ENCODE measurements at places on chromosomes 5 and 9. TPM values are rescaled to one million over a fixed set of nuclear protein-coding genes. Genes with fewer than 3 reads are reported as not detected.

DNA sequence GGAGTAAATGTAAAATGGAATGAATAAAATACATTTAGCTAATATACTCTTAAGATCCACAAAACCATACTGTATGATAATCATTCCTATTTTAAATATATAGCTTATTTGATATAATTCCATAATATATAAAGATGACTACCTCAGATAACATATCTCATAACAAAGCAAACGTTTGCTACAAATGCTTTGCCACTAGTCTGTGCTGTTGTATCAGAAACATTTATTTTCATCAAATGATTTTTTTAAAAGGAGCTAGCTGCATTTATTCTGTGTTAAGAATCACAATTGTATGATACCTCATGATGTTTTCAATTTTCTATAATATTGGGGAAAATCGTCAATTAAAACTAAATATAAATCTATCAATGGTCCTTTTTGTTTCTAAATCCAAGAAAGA is 567.2 kb downstream of the PTPRD start:
- DNase-seq = peak; percentile 6

GRCh38 chr9:121360601-121361374 is 9.3 kb downstream of the STOM start:
- DNase-seq = no peak

DNA sequence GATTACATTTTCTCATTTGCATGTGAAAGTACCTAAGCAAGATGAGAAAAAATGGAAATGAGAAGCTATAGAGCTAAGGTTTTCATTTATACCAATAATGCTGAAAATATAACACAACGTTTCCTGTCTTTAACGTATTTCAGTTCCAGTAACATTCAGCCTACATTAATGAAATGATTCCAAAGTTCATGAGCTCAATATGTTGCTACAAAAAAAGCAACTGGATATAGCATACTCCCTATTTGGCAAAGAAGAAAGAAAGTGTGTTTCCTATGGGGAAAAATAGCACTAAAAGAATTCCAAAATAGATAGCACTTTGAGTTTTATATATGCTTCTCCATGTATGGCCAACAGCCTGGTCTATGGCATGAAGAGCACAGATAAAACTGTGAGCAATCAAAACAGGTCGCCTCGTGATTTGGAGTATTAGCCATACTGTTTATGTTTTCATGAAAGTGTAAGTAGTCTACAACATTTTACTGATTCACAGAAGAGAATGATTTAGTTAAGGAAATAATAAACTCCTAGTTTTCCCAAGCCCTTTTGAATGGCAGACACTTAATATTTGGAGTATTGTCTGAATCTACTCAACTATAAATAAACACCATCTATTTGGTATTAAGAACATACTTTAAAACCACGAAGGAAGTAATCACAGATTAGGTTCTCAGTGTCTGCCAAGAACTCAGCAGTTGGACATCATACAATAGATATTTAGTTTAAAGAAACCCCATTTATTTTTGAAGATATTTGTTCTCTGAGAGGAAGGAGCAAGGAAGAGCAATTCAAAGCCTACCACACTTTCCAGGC is 258.7 kb upstream of the RASA1 start:
- DNase-seq = no peak

DNA sequence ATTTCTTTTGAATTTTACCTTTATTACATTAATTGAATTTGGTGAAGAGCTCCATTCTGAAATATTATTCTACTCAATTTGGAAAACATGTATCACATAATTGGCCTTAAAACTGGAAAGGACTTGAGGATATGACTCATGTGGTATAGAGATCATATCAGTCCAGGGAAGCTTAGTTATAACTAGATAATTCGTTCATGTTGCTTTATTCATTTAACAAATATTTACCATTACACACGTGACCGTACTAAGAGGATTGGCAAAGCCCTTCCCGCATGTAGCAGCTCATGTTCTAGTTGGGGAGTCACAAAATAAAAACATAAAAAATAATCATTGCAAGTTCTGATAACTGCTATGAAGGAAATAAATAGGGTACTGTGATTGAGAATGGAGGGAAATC is 1816.5 kb downstream of the MAT2B start:
- DNase-seq = no peak

- DNase-seq = no peak
Measured at GRCh38 chr5:108531367-108532128, 149.7 kb upstream of the FBXL17 start.

GRCh38 chr5:59254055-59254687 is 639.4 kb downstream of the PDE4D start:
- no peak for DNase-seq

GRCh38 chr5:1167361-1167727 is 34.1 kb upstream of the SLC6A19 start:
- no peak for DNase-seq

DNA sequence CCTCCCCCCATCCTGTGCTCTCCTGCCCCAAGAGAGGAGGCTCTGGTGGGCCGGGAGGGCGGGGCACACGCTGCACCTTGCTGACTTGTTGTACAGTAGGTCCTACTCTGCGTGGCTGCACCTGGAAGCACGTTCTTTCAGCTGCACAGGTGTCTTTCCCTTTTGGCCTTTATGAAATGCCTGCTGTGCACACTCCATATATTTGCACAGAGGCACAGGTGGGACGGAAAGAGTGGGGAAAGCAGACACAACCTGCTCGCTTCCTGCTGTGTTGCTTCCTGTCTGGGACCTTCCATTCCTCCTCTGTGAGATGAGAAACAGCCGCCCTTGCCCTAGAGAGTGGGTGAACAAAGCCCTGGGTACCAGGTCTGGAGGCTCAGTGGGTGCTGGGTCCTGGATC is 4.8 kb downstream of the USP20 start:
- DNase-seq = no peak

DNA sequence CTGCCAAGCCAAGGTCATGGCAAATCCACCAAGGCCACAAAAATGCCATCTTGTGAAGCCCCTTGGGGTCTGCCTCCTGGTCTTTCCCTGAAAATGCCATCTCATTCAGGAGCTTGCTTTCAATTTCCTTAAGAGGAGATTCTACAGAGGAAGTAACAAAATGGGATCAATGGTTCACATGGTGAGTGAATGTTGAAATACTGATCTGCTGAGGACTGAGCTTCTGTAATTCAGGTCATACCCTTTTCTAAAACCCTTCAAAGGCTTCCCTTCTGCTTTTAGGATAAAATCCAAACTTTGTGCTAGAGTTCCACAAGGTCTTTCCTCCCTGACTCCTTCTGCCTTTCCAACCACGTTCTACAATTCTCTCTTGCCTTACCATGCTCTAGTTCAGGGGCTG is 24.7 kb upstream of the NR3C1 start:
- no peak for DNase-seq

DNA sequence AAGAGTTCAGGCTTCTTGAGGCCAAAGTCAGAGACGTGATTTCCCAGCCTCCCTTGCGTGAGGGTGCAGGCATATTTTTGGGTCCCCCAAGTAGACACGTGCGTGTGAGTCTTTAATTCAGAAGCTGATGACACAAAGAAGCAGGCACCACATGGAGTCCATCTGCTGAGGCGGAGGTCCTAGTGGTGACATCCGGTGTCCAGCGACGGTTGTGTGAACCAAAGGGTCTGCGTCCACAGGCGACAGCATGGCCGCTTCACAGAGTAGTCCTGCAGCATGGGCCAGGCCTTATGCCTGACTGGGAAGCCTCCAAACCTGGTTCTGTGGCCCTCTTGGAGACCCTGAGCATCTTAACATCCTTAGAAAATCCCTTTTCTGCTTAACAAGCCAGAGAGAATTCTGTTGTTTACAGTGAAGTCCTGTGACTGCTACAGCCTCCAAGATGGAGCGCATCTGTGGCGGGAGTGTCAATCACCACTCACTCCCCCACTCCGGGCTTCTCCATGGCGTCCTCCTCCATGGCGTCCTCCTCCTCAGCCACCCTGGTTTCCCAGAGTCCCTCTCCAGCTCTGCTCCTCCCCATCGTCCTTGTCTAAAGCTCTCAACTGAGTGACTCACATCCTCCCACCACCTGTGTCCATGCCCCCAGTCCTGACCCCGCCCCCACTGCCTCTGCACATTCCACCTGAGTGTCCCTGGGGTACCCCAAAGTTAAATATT is 133.8 kb downstream of the PAX5 start:
- no peak for DNase-seq

GRCh38 chr5:25418319-25418859 is 773.6 kb upstream of the CDH10 start:
- DNase-seq = no peak

DNA sequence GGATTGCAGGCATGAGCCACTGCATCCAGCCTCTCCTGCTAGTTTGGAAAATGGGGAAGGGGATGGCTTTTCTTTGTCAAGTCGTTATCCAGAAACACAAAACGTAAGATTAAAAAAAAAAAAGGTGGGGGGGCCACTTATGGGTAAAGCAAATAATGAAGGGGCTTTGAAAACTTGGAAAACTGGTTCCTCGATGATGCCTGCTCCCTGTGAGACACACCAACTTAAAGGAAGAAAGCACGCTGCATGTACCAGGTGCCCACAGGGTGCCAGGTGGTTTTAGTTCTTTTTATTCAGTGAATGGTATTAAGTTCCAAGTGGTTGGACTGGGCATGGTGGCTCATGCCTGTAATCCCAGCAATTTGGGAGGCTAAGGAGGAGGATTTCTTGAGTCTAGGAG is 170.1 kb downstream of the GOLPH3 start:
- DNase-seq = no peak

DNA sequence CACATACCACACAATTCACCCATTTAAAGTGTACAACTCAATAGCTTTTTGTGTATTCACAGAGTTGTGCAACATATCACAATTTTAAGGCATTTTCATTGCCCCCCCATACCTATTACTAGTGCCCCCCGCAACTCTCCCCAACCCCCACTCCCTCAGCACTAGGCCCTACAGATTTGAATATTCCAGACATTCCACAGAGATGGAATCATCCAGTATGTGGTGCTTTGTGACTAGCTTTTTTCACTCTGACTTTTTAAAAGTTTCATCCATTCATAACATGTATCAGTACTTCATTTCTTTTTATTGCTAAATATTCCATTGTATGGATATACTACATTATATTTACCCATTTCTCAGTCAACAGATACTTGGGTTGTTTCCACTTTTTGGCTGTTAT is 102.9 kb upstream of the LRRTM2 start:
- DNase-seq = no peak

- DNase-seq = no peak
Measured at GRCh38 chr5:124133406-124133805, 613.0 kb downstream of the ZNF608 start.

- no peak for DNase-seq
Measured at GRCh38 chr9:27436234-27436633, 87.9 kb upstream of the IFNK start.

- no peak for DNase-seq
Measured at GRCh38 chr5:66469684-66470083, 126.5 kb upstream of the MAST4 start.

- no peak for DNase-seq
Measured at GRCh38 chr5:73684691-73685090, 58.7 kb downstream of the ARHGEF28 start.

DNA sequence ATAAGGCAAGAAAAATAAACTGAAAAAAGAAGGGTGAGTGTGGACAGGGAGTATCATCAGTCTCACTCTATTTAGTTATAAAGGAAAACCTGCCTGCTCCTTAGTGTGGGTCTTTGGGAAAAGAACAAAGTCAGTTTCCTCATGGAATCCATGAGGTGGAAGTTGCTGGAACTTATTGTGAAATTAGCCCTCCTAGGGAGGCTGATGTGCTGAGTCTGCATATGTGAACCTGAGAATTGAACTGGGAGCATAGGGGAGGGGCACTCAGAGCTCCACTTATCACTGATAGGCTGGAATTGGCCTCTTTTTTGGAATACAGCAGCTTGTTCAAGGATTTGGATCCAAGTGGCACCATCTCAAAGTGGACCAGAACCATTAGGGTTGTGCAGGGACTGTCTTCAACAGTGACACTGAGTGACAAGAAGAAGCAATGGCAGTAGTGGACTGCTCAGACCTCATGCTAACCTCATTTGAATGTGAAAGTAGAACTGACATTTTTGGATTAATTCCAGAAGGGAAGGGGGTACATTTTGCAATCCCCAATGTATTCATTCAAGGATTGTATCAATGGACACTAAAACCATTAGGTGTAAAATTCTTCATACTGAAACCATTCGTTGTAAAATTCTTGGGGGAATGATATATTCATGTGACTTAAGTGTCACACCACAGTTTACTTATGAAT is 103.6 kb upstream of the KLF9 start:
- no peak for DNase-seq

DNA sequence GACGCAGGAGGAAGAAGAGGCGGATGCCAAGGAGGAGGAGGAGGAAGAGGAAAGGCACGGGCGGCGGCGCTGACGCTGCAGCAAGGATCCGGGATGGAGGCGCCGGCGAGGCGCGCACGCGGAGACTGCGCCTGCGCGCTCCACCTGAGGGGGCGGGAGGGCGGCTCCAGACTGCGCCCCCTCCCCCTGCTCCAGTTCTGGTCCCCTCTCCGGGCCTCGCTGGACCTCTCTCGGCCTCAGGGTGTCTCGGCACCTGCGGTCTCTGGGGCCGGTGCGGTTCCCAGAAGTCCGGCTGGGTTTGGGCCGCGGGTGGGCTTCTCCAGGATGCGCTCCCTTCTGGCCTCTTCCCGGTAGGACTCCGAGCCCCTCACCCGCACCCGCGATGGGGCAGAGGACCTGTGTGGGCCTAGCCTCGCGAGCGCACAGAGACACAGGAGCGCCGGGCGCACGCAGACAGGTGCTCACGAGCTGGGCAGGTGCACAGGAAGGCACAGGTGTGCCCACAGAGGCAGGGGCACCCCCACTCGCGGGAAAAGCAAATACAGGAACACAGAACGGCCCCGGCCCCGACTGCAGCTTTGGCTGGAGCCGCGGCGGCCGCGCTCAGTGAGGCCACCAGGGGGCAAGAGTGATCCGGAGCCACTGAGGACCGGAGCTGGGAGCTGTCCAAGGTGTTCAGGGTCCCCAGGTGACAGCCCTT is at the start of gene NPDC1:
Gene NPDC1, minus strand, starts transcription at position 90 of the 700 bp plus-strand sequence. CDS start 188 bp downstream, outside the sequence.
- DNase-seq = peak; percentile 89

C9orf50 gene
- total RNA-seq = not detected

C9orf153 gene
- total RNA-seq = 0.67 TPM

RGMB gene
- total RNA-seq = 17.1 TPM

LRRC19 gene
- total RNA-seq = not detected

CAVIN4 gene
- total RNA-seq = 0.17 TPM

IFNA2 gene
- not detected for total RNA-seq

FOXD4 gene
- total RNA-seq = 0.89 TPM

SAXO1 gene
- total RNA-seq = not detected

PDGFRB gene
- 3.6 TPM for total RNA-seq

All from B cell (primary cell).